ENCODE measurements at places on chromosomes 7 and 10.

DNA sequence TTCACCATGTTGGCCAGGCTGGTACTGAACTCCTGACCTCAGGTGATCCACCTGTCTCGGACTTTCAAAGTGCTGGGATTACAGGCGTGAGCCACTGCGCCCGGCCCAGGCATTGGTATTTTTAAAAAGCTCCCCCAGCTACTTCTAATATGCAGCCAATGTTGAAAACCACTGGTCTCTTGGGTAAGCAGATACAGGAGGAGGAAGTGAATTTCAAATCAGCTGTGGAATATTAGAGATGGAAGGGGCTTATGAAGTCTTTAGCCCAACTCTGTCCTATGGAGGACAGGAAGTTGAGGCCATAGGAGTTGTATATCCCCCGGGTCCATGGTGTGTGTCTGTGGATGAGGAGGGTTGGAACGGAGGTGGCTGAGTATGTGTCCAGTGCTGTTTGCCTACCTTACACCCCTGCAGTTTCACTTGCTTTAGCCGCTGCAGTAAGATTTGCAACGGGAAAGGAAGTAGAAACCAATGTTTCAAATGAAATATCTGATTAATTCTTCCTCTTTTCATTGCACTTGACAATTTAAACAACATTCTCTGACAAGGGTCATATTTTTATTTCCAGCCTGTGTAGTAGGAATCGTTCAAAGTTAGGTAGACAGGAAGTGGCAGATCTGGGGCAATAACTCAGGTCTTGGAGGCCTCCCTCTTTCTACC lies 3.4 kb downstream of the PDE6C start:
- DNase-seq: no peak

GRCh38 chr10:104925232-104925851 lies 284.3 kb downstream of the SORCS3 start:
- DNase-seq: peak; percentile 32

DNA sequence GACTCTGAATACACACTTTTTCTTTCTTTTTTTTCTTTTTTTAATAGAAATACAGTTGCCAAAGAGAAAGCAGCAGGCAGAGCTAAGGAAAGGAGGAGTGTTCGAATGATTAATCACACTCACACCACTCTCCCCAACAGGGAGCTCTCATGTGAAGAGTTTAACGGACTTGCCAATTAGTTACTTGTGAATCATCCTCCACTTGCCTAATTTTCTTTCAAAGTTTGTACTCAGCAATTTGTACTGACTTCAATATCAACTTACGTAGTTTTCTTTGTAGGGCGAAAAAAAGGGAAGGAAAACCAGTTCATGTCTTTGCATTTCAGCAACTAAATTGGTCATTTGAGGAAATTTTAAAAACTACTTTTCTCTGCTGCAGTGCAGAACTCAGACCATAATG lies 109.2 kb downstream of the PIP4K2A start:
- peak; percentile 73 for DNase-seq

DNA sequence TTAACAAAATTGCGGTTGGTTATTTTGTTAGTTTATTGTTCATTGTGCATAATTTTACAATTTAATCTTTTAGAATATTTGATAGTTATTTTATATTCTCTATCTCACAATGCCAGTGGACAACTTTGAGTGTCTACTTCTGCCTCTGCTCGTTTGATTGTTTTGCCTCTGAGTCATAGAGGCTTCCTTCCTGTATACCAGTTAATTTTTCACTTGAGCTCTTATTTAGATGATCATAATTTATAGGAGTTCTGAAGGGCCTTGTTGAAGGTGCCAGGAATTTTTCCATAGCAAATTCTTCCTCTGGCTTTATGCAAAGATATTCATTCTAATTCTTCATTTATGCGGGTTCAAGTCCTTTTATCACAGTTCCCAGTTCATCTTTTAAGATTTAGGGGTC lies 5.2 kb upstream of the MALRD1 start:
- DNase-seq: no peak

- DNase-seq: no peak
Observed at GRCh38 chr10:131726076-131726880, 174.5 kb upstream of the PPP2R2D start.

GRCh38 chr10:57395923-57396322 lies 871.8 kb downstream of the IPMK start:
- DNase-seq: no peak
